ENCODE measurements at places on chromosomes 6 and 20. TPM values are rescaled to one million over a fixed set of nuclear protein-coding genes. Genes with fewer than 3 reads are reported as not detected.

DNA sequence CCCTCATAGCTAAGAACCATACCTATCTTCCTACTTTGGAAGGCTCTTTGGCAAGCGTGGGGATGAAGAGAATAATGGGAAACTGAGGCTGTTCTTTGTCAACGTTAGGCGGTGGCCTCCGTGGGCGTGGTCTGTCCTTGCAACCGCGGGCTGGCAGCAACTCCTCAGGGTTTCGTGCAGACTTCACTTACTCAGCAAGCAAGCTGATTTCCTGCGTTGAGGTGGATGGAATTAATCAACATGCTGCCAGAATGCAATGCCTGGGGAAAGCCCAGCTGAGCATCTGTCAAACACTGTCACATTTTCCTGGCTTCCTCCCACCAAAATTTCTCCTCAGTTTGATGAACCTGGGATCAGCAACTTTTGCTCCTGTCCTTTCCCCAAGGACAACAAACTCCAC lies 9.2 kb upstream of the IL17F start:
- peak; percentile 52 for DNase-seq
- peaks cover 49% of the 10 kb centered on the region for H3K4me1 ChIP-seq
- no peak overlapping the region for H3K27ac ChIP-seq
- no peaks in the 10 kb centered on the region for H3K36me3 ChIP-seq
- no peak overlapping the region for H3K4me3 ChIP-seq

GRCh38 chr20:17343656-17344452 lies 117.0 kb downstream of the PCSK2 start:
- H3K27ac ChIP-seq = no peak overlapping the region
- H3K4me1 ChIP-seq = no peaks in the 10 kb centered on the region
- DNase-seq = no peak
- no peaks in the 10 kb centered on the region for H3K27me3 ChIP-seq

DNA sequence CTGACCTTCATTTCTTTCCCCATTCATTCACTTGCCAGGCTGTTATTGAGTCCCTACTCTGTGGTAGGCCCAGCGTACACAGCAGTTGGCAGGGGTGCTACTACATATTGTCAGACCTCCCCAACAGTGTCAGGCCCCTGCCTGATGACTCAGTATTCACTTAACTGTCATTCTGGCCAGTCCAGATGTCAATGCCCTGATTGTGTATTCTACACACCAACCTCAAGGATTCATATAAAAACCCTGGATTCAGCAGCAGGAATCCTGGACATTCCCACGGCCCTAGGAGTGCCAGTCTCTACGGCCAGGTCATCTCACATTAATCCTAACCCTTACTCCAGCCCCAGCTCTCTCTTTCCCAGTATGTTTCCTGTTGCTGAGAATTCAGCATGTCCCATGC lies 151.5 kb downstream of the TASP1 start:
- no peak overlapping the region for H3K4me3 ChIP-seq
- no peak for DNase-seq
- H3K36me3 ChIP-seq = peaks cover 4% of the 10 kb centered on the region

- DNase-seq = no peak
- no peak overlapping the region for H3K4me3 ChIP-seq
- H3K27me3 ChIP-seq = no peaks in the 10 kb centered on the region
- no peak overlapping the region for H3K27ac ChIP-seq
- no peaks in the 10 kb centered on the region for H3K4me1 ChIP-seq
Measured at GRCh38 chr6:121686611-121687023, 251.2 kb downstream of the GJA1 start.

DNA sequence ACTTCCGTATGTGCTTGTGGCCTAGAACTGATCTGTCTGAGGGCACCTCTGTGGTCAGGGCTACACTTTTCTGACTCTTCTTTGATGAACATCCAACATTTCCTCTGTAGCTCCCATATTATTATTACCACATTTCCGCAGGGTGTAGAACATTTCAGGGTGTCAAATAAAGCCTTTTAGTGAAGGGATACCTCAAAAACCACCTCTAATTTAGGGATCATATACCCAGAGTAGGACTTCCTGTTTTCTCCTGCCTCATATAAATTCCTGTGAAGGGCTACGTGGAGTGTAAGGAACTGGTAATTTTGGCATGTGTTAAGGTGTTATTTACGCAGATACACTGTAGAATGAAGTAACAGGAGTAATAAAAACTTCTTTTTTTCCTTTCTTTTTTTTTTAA lies 5.5 kb upstream of the MUC22 start:
- peaks cover 26% of the 10 kb centered on the region for H3K27me3 ChIP-seq
- no peak overlapping the region for H3K27ac ChIP-seq
- H3K4me1 ChIP-seq = peaks cover 2% of the 10 kb centered on the region
- DNase-seq = no peak

DNA sequence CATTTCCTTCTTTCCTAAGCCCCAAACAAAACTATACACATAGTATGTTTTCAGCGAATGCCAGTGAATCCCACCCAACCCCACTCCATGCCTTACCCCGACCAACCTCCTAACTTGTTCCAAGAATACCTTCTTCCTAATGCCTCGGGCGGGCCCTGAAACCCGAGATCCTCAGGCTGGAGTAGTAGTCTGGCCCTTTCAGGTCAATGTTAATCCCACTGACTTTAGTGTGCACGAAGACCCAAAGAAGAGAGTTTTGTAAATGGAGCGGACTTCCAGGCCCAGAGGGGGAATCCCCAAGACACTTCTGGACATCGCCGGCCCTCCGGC lies 394 bp downstream of the YIPF3 start:
- peaks cover 29% of the 10 kb centered on the region for H3K4me1 ChIP-seq
- H3K27ac ChIP-seq = no peak overlapping the region
- no peak overlapping the region for H3K4me3 ChIP-seq

DNA sequence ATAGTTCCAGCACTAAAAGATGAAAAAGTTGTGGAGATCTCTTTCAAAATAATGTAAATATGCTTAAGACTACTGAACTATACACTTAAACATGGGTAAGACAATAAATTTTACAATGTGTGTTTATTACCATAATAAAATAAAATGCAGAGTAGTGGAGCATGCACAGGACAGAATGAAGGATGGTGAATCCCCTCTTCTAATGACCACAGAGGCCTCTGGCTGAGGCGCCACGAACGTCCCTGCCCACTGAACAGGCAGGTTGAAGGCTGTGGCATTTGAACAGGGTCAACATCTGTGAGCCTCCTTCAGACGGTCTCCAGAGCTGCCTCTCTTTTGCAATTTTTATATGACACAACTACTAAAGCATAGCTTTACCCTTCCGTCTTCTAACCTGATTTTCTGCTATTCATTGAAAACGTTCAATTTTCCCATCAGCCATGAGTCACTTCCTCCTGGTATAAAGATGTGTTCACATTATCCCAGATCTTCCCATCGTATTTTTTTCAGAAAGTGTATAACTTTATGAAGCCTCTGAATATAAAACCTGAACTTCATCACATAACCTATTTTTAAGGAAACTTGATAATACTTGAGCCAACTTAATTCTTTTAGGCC lies 37.8 kb downstream of the ADGRF4 start:
- no peak for DNase-seq
- no peaks in the 10 kb centered on the region for H3K4me1 ChIP-seq
- H3K36me3 ChIP-seq = no peaks in the 10 kb centered on the region
- no peak overlapping the region for H3K4me3 ChIP-seq

GRCh38 chr6:66344796-66345195 lies 637.8 kb upstream of the EYS start:
- H3K36me3 ChIP-seq = no peaks in the 10 kb centered on the region
- H3K27ac ChIP-seq = no peak overlapping the region
- no peaks in the 10 kb centered on the region for H3K27me3 ChIP-seq
- H3K4me1 ChIP-seq = no peaks in the 10 kb centered on the region
- DNase-seq = no peak
- no peak overlapping the region for H3K4me3 ChIP-seq

DNA sequence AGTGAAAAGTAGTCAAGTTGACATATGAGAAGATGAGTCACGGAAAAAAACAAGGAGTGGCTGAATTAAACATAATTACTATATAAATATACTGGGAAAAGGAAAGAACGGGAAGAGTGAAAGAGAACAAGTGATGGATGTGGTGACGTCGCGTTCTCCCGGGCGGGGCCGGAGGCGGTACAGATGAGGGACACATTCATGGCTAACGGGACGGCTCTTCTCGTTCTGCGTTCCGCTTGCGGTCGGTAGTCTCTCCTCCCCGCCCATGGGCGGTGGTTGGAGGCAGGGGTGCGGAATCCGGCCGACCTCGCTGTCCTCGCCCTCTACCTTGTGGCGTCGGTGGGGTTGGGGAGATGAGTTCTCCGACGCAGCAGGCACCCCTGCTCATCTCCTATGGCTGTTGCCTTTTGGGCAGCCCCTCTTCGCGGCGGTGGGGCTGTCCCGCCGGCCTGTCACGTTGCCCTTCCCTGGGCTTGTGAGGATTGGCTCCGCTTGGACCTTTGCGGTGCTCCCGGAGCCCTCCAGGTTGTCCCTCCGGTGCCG lies 22.5 kb downstream of the HLA-G start:
- peak overlapping the region; percentile 56 for H3K4me3 ChIP-seq
- H3K27ac ChIP-seq = no peak overlapping the region
- peaks cover 39% of the 10 kb centered on the region for H3K4me1 ChIP-seq
- peaks cover 3% of the 10 kb centered on the region for H3K36me3 ChIP-seq

GRCh38 chr20:57598060-57598459 lies 22.2 kb downstream of the ZBP1 start:
- peaks cover 1% of the 10 kb centered on the region for H3K36me3 ChIP-seq
- no peak for DNase-seq
- peaks cover 36% of the 10 kb centered on the region for H3K27me3 ChIP-seq
- H3K4me1 ChIP-seq = peaks cover 17% of the 10 kb centered on the region
- H3K27ac ChIP-seq = no peak overlapping the region

GRCh38 chr6:140441256-140441655 lies 1066.8 kb upstream of the CITED2 start:
- H3K36me3 ChIP-seq = no peaks in the 10 kb centered on the region
- H3K4me1 ChIP-seq = no peaks in the 10 kb centered on the region
- H3K4me3 ChIP-seq = no peak overlapping the region
- no peak overlapping the region for H3K27ac ChIP-seq
- H3K27me3 ChIP-seq = peaks cover 2% of the 10 kb centered on the region

DNA sequence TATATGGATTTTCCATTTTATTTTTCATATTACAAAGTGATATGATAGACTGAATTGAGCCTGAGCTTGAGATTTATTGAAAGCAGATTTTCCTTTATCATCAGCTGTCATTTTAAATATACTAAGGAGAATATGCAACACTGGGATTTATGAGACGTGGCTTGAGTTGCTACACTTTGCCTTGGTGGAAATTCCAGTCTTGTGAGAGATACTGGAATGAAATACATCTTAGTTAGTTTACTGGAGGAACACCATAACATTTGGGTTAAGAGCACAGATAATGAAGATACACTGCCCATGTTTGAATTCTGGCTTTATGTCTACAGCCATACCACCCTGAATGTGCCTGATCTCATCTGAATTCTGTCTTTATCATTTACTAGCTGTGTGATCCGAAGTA lies 86.5 kb upstream of the IFNGR1 start:
- H3K4me3 ChIP-seq = no peak overlapping the region
- H3K27me3 ChIP-seq = peaks cover 8% of the 10 kb centered on the region
- H3K27ac ChIP-seq = no peak overlapping the region

- no peak overlapping the region for H3K27ac ChIP-seq
Measured at GRCh38 chr6:33727126-33727525, 15.6 kb upstream of the UQCC2 start.

GRCh38 chr6:121920616-121921015 lies 478.8 kb upstream of the HSF2 start:
- H3K27me3 ChIP-seq = no peaks in the 10 kb centered on the region
- H3K27ac ChIP-seq = no peak overlapping the region
- H3K4me3 ChIP-seq = no peak overlapping the region
- DNase-seq = no peak
- no peaks in the 10 kb centered on the region for H3K4me1 ChIP-seq

DNA sequence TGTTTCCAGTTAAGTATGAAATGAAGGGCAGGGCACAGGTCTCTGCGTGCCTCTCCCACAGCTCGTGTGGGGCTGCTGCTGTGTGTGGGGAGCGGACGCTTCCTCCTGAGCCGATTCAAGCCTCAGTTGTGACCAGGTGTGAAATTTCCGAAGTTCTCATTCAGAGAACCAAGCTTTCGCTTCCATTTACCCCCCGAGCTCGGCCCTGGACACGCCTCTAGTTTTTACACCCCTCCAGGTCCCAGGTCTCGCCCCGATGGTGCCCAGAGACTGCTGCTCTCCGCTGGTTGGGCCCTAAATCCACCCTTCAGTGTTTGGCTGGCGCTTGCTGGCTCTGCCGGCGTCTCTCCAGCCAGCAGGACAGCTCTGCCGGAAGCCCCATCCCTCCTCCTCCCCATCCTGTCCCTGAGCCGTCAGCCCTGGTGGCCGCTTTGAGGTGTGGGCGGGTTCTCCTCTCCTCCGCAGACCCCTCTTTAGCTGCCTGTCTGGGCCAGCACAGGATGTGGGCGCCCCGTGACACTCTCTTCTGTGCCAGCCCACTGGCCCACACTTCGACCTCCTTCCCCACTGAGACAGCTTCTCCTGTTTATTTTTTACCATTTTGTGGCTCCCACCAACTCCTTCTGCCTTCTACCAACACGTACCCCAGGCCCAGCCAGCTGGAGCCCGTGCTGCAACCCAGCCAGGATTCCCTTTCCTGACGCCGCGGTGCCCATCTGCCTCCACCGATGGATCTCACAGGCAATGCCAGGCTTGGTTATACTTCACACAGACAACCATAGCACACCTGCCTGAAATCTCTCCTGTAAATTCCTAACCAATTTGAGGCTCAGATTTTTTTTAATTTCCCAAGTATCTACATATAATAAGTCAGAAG lies 142.8 kb downstream of the DLL1 start:
- DNase-seq = peak; percentile 73
- H3K36me3 ChIP-seq = peaks cover 9% of the 10 kb centered on the region
- peak overlapping the region; percentile 89 for H3K27ac ChIP-seq
- peaks cover 35% of the 10 kb centered on the region for H3K4me1 ChIP-seq

DNA sequence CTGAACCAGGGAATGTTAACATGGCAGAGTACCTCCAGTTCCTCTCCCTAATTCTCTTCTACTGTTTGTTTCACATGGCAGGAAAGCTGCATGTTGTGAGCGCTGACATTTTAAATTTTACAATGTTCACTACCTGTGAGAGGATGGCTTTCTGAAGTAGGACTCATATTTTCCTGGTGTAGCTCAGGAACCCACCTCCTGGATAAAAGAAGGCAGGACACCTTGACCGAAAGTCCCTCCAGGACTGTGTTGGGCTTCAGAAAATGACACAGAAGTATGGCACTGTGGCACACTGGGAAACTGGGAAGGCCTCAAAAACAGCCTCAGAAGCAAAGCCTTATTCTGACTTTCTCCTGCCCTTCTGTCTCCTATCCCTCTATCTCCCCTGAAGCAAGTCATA lies 33.3 kb downstream of the PTPRK start:
- H3K36me3 ChIP-seq = no peaks in the 10 kb centered on the region
- H3K27ac ChIP-seq = no peak overlapping the region
- DNase-seq = no peak
- H3K4me1 ChIP-seq = no peaks in the 10 kb centered on the region
- no peaks in the 10 kb centered on the region for H3K27me3 ChIP-seq
- no peak overlapping the region for H3K4me3 ChIP-seq

The BMP5 gene
- not detected for total RNA-seq

The TOMM6 gene
- total RNA-seq = 130 TPM

The CLIC5 gene
- total RNA-seq = 7.4 TPM

The LY6G6D gene
- not detected for total RNA-seq

The SOX4 gene
- 0.20 TPM for total RNA-seq

The RWDD2A gene
- 2.3 TPM for total RNA-seq

The PTCRA gene
- total RNA-seq = not detected

The NKX2-2 gene
- not detected for total RNA-seq
